Left lobe of liver (tissue), 2 donors: ENCODE measurements at places on chromosomes 16 and 17. TPM values are rescaled to one million over a fixed set of nuclear protein-coding genes. Genes with fewer than 3 reads are reported as not detected.

The TBX21 gene
- 0.38 TPM for total RNA-seq

The KRT13 gene
- total RNA-seq: not detected

The DDX19B gene
- total RNA-seq: 14.6 TPM

The LYRM9 gene
- 5.1 TPM for total RNA-seq

The SLC13A2 gene
- total RNA-seq: 0.55 TPM

The PPL gene
- 26.4 TPM for total RNA-seq

The KAT7 gene
- 14.4 TPM for total RNA-seq

The KRT28 gene
- not detected for total RNA-seq

The MIEF2 gene
- 6.4 TPM for total RNA-seq

The CNTD1 gene
- total RNA-seq: not detected

The KRT12 gene
- total RNA-seq: not detected

The HOXB4 gene
- total RNA-seq: 1.1 TPM

The FBXO39 gene
- total RNA-seq: 0.13 TPM

DNA sequence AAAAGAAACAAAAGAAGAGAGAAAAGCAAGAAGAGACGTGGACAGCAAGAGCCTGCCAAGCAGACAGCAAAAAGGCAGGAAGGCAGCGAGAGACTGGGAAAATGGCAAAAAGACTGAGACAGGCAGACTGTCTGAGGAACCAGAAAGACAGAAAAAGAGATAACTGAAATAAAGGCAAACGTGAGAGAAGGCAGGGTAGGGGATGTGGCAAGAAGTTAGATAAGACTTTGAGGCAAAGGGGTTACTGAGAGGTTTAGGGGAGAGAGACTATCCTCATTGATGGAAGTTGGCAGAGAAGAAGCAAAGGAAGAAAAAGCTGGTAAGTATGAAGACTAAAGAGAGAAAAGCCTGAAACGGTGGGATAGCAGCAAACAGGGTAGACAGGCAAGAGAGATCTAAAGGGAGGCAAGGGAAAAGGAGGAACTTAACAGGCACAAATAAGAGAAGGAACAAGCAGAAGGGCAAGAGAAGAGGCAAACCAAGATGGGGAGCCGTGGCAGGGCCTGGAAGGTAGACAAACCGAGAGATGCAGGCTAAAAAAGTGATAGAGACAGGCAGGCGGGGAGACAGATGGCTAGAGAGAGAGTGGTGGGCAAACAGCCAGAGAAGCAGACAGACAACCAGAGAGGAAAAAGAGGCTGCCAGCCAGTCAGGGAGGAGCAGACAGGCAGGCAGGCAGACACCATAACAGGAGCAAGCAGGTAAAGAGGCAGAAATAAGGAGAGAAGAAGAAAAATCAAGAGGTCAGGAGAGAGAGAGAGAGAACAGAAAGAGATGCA lies 7.1 kb upstream of the CHD3 start:
- no peak for DNase-seq

GRCh38 chr17:65477600-65477999 lies 83.8 kb downstream of the AXIN2 start:
- DNase-seq: no peak

DNA sequence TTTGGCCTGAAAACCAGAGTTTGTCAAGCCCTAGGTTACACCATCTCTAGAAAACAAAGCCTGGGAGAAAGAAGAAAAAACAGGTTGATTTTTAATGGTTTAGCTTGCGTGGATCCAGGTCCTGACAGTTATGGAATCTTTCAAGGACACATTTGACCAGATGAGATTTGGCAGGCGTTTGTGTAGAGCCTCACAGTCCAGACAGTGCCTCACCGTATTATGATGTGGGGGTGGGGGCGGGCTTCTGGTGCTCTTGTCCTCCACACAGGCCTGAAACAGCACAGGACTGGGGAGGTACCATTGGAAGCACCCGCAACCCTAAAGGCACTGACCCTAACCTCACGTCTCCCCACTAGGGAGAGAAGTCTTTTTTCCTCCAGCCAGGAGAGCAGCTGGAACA lies 19.6 kb downstream of the MVP start:
- no peak for DNase-seq

DNA sequence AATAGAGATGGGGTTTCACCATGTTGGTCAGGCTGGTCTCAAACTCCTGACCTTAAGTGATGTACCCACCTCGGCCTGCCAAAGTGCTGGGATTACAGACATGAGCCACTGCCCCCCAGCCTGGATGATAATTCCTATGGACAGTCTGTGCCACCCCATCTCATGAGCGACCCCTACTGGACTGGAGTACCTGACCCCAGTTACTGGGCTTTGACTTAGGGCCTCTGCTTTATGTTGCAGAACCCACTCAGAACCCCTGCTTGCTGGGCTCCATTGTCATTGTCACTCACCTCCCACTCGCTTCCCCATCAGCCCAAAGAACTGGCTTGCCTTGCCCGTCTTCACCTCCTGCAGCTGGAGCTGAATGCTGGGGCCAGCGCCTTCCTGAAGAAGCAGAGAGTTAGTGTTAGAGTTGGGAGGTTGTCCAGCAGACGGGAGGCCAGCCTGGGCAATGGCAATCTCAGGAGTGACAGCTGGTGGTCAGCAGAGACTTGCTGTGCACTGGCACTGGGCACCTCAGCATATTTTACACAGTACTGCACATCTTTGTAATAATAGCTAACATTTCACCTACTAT lies 4.0 kb downstream of the TAC4 start:
- DNase-seq: no peak

- DNase-seq: no peak
Observed at GRCh38 chr16:726438-727290, at the start of the genes CCDC78 and HAGHL. TSS of gene CCDC78 (minus strand) at chr16:726443. CDS start at chr16:726367, 76 bp downstream. TSS of gene HAGHL (plus strand) at chr16:727106. CDS start at chr16:727510, 404 bp downstream.

- no peak for DNase-seq
Observed at GRCh38 chr17:40516581-40517285, 15.3 kb upstream of the TNS4 start.

DNA sequence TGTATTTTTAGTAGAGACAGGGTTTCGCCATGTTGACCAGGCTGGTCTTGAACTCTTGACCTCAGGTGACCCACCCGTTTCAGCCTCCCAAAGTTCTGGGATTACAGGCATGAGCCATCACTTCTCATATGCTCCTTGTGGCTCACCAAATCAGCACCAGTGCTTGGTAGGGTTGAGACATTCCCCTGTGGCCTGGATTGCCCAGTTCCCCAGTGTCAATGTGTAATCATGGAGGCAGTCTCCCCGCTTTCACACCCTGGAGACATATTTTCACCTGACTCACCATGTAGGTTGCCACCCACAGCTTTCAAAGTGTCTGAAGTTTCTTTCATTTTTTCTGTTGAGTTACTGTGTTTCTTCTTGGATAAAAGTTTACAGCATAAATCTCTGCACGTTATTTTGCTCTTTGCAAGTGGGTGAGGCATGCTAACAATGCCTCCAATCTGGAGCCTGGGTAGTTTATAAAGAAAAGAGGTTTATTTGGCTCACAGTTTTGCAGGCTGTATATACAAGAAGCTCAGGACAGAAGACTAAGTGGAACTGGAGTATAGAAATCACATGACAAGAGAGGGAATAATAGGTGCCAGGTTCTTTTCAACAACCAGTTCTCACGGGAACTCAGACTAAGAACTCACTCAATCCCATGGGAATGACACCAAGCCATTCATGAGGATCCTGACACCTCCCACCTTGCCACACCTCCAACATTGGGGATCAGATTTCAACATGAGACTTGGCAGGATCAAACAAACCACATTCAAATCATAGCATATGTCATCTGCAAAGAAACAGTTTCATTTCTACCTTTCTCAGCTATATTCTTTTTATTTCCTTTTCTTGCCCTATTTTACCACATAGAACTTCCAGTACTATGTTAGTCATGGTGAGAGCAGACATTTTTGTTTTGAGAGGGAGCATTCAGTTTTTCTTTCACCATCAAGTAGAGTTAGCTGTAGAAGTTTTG lies 113.2 kb downstream of the PHKB start:
- no peak for DNase-seq

- DNase-seq: peak; percentile 89
Observed at GRCh38 chr17:38912221-38912813, 13.1 kb upstream of the LASP1NB start.

DNA sequence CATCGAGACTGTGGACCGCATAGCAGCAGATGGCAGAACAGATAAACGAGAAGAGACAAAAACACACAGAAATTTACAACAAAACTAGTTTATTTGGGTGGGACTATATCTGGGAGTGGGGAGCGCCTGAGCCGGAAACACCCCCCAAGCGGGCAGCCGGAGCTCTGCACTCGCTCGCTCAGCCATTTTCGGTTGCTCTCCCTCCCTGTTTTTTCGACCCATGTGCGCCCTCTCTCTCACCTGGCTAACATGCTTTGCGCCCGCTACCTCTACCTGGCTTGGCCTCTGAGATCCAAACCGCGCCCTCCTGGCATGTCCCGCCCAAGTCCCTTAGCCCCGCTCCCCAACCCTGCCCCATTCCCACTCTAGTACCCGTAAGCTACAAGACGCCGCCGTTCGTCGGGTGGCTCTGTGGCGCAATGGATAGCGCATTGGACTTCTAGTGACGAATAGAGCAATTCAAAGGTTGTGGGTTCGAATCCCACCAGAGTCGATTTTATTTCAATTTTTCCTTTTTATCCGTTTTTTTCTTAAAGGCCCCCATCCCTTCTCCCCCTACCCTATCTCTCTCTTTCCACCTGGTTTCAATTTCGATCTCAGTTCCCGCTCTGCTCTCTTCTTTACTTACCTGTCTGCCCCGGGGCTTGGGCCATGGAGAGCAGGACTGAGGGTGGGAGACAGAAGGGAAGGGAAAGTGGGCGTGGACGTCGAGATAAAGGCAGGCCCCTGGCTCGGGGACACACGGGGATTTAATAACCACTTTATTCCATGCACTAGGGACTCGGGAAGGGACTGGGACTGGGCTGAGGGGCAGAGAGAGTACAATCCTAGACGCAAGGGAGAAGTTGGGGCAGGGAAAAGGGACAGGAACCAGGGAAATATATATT lies 2.4 kb upstream of the ALOXE3 start:
- peak; percentile 67 for DNase-seq

GRCh38 chr16:84052071-84052622 lies 9.6 kb upstream of the SLC38A8 start:
- no peak for DNase-seq

DNA sequence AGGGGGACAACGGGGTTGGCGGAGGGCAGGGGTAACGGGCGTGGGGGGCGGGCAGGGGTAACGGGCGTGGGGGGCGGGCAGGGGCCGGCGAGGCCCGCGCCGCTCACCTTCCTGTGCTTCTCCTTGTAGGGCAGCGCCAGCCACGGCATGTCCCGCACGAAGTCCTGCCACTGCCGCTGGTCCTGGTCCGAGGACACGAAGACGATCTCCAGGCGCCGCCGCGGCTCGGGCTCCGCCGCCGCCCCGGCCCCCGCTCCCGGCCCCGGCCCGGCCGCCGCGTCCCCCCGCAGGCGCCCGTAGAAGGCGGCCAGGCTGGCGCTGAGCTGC lies 401 bp downstream of the NXN start:
- DNase-seq: no peak

- no peak for DNase-seq
Observed at GRCh38 chr17:4559139-4559791, 1.1 kb downstream of the GGT6 start.

DNA sequence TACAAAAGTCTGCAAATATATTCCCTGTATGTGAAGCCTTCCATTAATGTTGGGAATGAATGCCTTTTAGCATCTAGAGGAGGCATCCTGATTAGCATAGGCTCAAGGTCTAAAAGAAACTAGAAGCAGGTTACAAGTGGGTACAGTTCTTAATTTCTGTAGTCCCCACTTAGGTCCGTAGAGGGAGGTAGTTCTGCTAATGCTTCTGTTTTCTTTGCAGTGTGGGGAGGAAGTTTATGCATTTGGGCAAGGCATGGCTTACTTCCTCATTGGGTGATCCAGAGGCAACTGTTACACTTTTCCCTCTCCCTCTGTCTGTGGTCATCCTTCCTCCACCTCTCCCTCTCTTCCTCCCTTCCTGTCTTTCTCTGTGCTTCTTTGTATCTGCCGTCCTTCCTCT lies 108.4 kb upstream of the ZKSCAN2 start:
- DNase-seq: no peak

- DNase-seq: no peak
Observed at GRCh38 chr17:5527601-5528250, 41.4 kb downstream of the MIS12 start.

- peak; percentile 91 for DNase-seq
Observed at GRCh38 chr17:80008383-80008840, 27.3 kb downstream of the TBC1D16 start.

GRCh38 chr17:72658675-72659074 lies 433.8 kb downstream of the SLC39A11 start:
- DNase-seq: no peak

GRCh38 chr16:19883296-19883965 lies 1.2 kb downstream of the GPRC5B start:
- DNase-seq: no peak

DNA sequence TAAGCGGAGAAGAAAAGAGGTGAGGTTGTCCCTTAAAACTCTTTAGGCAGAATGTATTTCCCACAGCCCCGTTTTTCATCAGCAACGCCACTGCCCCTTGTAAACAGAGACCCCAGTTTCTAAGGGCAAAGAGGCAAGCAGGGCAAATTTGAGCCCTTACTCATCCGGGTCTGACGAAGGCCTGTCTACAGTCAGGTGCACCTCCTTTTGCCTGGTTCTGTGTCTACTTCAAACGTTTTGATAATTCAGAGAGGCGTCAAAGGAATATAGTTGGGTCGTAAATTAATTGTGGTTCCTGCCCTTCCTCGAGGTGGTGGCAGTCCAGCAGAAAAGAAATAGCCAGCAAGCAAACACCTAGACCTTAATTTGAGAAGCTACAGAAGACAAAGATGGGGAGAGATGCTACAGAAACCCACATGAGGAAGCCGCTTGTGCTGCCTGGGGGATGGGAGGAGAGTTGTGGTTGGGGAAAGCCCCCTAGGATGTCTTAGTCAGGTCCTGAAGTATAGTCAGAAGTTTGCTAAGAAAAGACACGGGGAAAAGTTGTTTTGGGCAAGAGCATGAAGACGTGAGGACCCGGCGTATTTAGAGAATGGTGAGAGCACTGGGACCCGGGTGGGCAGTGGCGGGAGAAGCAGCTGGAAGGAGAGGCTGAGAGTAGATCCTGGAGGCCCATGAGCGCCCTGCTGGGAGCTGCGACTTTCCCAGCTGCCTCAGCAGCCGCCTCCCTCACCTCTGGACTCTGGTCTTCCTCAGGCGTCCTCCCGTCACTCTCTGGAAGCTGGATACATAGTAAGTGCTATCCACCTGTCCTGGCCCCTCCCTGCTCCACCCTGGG lies 2.4 kb downstream of the FBRS start:
- DNase-seq: no peak
